ENCODE measurements at places on chromosomes 1 and 21.

DNA sequence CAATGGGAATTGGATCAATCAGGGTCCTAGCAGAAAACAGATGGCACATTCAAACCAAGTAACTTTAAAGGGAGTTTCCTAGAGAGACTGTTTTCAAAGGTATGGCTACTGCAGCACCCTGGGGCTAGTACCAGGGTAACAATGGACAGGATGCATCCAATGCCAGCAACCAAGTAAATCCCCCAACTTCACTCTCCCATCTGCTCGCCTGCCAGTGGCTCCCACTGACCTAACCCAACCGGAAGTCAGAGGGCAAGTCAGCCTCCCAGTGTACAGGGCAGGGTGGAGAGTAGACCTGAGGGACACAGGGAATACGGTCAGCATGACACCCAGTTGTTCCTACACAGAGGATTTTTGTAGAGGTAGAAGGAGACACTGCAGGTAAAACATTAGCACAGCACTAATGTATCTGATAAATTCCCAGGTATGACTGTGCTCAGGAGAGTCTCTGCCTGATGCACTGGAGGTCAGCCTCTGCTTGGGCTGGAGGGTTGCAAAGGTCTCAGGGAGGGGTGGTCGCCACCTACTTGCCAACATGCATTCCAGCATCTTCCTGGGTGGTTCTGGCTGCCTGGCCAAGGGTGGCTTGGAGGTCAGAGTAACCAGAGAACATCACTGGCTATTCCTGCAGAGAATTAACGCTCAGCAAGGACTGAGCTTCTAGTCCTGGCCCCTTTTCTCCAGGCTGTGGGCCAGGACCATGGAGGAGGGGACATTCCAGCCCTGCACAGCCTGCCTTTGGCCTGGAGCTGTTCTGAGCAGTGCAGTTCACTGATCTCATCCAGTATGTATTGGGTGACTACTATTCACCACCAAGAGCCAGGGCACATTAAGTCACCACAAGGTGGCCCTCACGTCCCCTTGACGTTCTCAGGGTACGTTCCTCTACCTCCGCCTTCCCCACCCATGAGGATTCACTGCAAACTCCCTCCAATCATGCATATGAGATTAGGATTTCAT is 5.1 kb upstream of the GJA4 start:
- no peak for DNase-seq

DNA sequence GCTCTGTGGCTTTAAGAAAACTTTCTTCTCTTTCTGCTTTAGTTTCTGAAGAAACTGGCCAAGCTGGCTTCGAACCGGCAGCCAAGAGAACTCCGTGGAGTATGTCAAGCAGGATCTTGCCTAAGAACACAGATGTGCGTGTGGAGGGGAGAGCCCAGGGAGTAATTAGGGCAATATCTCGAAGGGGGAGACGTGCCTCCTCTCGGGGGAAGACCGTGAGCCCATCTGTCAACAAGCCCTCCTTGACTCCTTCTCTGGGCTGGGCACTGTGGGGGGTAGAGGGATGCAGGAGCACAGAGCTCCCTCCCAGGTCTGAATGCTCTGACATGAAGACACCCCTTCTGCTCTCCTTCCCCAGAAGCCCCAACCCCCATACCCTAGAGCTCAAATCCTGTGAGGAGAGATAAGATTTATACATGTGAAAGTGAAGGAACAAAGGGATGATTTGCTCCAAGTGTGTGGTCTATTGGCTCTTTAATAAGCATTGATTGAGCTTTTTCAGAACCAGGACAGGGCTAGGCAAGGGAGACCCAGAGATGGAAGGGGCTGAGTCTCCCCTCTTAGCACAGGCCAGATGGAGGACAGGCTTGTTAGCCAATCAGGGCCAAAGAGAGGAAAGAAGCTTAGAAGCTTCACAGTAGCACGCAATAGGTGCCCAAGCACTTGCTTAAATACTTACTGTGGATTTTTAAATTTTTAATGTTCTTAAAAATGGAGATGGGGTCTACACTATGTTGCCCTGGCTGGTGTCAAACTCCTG is 37.5 kb downstream of the EDN2 start:
- no peak for DNase-seq

DNA sequence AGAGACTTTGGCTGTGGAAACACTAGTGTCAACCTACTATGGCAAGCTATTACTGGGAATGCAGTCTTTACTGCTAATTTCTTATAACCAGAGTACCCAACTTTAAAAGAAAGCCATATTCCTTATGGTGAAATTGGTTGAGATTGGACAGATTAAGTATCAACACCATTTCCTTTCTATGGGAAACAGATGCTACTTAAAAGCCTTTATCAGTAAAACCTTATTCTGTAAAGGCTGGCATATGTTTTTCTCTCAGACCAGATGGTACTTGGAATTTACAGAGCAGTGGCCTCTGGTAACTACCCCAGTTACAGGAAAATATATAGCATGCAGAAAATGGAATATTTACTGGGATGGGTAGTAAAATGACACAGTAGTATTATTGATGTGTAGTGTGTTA is 18.8 kb downstream of the IFI44 start:
- DNase-seq = no peak

DNA sequence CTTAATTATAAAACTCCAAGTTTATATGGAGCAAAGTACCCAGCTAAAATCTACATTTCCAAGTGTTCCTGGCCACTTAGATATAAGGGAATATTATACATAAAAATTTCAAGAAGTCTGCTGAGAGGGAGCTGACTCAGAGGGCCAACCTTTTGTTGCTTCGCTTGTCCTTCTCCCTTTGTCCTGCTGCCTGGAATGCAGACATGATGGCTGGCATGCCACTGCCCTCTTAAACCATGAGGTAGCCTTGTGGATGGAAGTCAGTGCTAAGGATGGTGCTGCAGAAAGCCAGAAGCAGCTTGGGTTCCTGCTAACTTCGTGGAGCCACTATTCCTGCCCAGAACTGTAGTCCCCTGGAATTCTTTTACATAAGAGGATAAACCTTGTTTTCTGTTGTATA is 38.9 kb upstream of the SRP9 start:
- no peak for DNase-seq

DNA sequence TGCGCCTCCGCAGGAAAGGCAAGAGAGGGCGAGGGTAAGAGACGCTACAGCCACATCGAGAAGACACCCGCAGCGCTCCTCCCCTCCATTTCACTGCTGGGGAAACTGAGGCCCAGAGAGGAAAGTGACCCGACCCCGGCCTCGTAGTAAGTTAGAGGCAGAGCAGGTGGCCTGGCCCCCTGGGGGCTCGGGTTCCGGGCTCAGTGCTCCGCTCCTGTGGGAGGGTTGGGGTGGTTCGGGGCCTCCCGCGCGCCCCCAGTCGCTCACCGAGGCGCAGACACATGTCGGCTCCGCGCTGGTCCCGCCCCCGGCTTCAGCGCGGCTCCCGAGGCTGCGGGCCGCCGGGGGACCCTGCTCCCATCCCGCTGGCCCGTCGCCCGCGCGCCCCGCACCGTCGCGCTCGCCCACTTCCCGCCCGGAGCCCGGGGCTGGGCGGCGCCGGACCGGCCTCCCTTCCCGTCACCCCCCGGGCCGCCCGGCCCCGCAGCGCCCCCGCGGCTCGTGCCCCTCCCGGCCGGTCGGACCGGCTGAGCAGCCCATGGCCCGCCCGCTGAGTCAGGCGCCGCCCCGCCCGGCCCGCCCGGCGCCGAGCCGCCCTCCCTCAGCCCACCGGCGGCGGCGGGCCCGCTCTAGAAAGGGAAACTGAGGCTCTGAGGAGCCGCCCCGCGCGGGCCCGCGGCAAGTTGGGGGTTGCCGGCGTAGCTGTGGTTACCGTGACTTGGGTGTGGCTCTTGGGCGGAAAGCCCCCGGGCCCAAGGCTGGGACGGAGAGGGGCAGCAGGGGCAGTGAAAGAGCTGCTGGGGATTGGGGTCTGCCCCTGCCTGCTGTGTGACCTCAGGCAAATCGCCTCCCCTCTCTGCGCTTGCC is at the start of gene TMEM54:
TSS of gene TMEM54 (minus strand) at position 434 of the 867 bp plus-strand sequence. CDS start at position 283, 151 bp downstream.
- no peak for DNase-seq

DNA sequence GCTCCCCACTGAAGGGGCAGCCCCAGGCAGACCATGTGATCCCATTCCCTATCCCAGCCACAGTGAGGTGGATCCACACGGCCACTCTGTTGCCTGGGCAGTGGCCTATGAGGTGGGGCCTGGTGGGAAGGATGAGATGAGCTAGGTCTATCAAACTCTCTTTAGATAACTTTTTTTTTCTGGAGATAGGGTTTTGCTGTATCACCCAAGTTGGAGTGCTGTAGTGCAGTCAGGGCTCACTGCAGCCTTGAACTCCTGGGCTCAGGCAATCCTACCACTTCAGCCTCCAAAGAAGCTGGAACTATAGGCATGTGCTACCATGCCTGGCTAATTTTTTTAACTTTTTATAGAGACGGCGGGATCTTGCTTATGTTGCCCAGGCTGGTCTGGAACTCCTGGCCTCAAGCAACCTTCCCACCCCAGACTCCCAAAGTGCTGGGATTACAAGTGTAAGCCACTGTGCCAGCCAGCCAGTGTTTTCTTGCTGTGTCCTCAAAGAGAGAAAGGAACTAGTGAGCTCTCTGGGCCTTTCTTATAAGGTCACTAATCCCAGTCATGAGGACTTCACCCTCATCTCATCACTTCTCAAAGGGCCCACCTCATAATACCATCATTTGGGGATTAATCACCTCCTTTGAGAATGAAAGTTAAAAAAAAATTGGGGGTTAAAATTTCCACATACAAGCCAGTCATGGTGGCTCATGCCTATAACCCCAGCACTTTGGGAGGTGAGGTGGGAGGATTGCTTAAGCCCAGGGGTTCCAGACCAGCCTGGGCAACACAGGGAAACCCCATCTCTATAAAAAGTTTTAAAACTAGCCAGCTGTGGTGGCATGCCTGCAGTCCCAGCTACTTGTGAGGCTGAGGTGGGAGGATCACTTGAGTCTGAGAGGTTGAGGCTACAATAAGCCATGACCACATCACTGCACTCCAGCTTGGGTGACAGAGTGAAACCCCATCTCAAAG is 36.6 kb downstream of the H3-3A start:
- DNase-seq = no peak

DNA sequence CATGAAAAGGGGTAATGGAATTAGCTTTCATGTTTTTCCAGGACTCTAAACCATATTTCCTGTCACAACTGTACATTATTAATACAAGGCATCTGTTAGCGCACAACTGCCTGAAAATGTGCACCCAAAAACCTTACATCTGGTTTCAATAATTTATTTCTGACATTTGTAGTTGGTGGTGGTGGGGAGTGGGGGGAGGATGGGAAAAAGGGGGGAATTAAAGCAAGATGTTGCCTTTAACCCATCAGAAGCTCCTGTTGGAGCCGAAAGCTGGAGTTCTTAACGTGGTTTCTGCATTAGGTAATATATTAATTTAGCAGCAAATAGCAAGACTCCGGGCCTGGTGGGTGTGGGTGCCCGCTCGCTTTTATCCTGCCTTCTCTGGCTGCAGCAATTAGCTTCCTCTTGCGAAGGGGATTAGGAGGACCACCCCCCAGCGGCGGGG is 36.9 kb upstream of the HHAT start:
- no peak for DNase-seq

GRCh38 chr21:35943752-35944151 is 116.6 kb downstream of the SETD4 start:
- no peak for DNase-seq

DNA sequence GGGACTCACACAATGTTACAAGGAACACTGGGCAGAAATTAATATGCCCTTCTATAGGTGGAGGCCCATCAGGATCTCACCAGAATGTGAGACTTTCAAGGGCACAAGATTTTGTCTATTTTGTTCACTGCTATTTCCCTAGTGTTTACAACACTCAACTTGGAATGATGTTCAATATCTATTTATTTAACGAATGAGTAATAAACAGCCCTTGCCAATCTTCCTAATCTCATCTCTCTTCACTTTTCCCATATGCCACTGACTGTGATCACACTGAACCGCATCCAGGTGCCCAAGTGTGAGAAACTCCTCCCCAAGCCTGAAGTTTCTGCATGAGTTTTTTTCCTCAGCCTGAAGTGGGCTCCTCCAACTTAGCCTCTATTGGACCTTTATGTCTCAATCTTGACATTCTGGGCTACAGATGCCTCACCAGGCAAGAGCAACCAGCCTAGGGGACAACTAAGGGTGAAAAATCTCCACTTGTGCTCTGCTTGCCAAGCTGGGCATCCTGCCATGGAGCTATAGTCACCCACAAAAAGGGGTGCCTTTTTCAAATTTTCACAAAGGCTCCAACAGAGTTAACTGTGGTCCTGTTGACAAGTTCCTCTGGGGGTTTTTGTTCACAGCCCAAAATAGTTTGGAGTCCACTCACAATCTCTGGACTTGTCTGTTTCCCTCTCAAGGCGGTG is 105.6 kb downstream of the PLPP3 start:
- no peak for DNase-seq

DNA sequence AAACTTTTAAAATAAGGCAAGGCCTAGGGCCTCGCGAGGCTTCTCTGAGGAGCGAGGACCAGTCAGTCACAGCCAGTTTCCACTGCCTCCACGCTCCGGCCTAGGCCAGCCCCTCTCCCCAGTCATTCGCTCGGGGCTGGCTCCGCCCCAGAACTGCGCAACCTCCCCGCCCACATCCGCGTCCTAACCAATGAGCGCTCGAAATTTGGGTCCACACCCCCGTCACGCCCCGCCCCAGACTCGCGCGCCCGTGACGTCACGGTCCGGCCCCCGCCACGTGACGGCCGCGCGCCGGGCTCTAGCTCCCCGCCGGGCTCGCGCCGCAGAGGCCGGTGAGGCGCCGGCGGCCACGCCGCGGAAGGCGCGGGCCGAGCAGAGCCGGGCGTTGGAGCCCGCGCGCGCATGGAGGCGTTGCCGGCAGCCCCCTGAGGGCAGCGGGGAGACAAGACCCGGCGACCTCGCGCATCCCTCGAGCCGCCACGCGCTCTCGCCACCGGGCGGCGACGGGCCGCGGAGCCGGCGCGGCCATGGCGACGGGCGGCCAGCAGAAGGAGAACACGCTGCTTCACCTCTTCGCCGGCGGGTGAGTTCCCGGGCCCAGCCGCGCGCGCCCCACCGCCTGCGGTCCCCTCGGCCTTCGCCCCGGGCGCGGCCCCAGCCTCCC is at the start of gene SLC25A33:
TSS of gene SLC25A33 (plus strand) at position 301 of the 664 bp plus-strand sequence. CDS start at position 528, 227 bp downstream.
- peak; percentile 75 for DNase-seq

DNA sequence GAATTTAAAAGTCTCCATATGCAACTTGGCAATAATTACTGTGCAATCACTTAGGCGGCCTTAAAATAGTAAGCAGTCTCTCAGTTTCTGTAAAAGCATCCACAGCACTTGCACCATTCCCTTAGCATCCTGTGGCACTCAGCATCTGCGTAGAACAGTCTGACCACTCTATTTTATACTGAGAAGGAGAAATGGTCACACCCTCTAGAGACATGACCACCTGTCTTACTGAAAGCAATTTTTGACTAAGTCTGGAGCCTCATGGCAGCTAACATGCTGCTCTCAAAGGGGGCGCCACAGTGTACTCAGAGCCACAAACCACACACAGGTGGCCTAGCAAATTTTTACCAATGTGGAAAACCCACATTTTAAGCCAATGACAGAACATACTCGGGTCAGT is 62.0 kb downstream of the KCNK1 start:
- no peak for DNase-seq
